OCI-M1 (cell line): ENCODE measurements at places on chromosomes 5 and 9.

DNA sequence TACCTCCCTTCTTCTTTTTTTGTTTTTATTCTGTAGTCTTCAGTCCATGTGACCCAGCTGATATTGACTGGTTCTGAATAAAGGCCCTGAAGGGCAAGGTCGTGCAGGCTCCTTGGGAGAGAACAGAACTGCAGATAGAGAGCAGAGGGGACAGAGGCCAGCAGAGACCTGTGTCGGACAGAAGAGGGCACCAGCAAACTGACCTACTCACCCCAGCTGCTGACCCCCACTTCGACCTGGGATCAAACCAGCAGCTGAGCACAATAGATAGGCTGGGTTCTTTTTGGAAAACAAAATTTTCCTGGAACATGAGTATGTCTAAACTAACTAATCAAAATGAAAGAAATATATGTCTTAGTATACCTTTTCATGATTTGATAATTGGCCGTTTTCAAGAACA, 695.1 kb downstream of the NR2F1-AS1 start:
- DNase-seq = peak; percentile 45

- DNase-seq = no peak
Measured at GRCh38 chr5:11611011-11611410, 293.2 kb downstream of the CTNND2 start.

GRCh38 chr9:15430920-15431844, 8.5 kb downstream of the SNAPC3 start:
- DNase-seq = no peak

GRCh38 chr5:28117691-28118090, 1079.3 kb upstream of the CDH9 start:
- DNase-seq = no peak

GRCh38 chr9:4887556-4887955, 94.8 kb downstream of the RCL1 start:
- DNase-seq = no peak

DNA sequence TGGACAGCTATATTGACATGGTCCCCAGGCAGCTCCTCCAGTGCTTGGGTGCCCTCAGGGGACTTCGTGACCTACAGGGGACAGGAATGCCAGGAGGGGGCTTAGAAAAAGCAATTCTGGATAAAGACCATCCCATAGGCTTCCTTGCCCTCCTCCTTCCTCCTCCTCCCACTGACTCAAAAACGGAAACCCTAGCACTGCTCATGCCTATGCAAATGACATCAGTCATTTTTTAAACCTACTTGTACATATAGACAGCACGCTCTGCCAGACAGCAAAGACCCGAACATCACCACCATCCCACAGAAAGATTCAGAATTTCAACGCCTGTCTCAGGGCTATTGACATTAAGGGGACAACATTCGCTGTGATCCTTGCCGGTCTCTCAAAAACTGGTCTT, 11.0 kb downstream of the IGFBPL1 start:
- DNase-seq = no peak

- DNase-seq = no peak
Measured at GRCh38 chr5:16965581-16965980, 29.5 kb upstream of the MYO10 start.

- no peak for DNase-seq
Measured at GRCh38 chr9:136310273-136311030, 6.6 kb upstream of the CCDC187 start.

DNA sequence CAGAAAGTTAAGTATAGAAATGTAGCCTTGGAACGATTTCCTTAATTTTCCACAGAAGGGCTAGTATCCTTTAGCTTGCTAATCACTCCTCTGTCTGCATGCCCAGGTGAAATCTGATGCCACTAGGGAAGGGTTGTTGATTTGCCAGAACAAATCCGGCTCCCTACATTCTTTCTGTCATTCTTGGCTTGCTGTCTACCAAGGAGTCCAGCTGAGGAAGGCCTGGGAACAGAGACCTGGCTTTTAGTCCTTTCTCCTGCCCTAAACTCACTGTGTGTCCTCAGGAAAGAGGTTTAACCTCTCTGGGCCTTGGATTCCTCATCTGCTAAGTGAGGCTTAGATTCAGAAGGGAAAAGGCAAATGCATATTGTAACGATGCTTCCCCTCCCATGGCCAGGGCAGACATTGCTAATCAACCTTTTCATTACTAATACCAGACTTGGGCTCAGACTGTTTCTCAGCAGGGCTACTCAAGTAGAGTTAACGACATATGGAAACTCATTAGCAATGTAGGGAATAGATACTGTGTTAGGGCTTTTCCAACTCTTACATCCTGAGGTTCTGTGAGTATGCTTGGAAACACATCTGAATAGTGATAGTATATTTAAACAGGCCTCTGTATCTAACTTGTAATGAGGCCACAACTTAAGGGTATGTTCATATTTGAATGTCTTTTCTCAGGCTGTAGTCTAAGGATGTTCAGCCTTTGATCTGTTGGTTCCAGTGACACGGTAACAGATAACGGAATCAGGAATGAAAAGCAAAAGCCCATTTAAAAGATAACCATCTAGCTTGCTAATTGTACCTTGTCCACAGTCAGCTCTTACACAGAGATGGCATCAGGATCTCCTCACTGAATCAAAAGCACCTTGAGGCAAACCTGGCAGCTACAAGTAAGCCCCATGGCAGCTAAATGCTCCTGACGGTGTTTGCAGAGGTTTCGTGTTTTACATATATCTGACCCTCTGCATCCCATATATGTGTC, 4.1 kb downstream of the GALNT10 start:
- DNase-seq = no peak

- DNase-seq = no peak
Measured at GRCh38 chr9:76414661-76415060, 20.4 kb upstream of the RFK start.

GRCh38 chr5:149697001-149697400, 33.1 kb upstream of the PPARGC1B start:
- DNase-seq = no peak

GRCh38 chr9:806285-807156, 35.0 kb upstream of the DMRT1 start:
- peak; percentile 48 for DNase-seq

DNA sequence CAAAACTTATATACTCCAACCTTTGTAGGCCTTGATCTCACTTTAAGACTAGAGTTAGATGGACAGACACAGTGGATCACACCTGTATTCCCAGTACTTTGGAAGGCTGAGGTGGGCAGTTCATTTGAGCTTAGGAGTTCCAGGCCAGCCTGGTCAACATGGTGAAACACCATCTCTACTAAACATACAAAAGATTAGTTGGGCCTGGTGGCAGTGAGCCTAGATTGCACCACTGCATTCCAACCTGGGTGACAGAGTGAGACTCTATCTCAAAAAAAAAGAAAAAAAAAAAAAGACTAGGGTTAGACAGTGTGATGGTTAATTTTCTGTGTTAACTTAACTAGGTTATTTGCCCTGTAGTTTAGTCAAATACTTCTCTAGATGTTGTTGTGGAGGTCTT, 74.1 kb downstream of the CFAP95 start:
- no peak for DNase-seq

DNA sequence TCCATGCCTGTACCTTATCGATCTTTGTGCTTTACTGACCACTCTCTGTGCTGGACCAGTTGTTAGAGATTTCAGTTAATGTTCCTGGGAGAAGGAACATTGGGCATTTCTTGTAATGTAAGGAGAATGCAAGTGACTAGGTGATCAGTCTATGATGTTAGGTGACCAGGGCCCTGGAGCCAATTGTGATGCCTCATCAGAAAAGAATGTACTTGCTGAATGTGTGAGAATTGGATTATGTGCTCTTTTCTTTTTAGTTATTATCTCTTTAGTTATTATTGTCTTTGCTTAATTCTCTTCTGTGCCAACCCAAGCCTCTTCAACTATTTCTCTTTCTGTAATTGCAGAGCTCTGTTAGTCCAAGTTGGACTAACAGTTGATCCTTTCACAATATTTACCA, 92.9 kb downstream of the LRRC70 start:
- no peak for DNase-seq

GRCh38 chr5:154273963-154274827, 83.7 kb downstream of the GALNT10 start:
- DNase-seq = peak; percentile 58

DNA sequence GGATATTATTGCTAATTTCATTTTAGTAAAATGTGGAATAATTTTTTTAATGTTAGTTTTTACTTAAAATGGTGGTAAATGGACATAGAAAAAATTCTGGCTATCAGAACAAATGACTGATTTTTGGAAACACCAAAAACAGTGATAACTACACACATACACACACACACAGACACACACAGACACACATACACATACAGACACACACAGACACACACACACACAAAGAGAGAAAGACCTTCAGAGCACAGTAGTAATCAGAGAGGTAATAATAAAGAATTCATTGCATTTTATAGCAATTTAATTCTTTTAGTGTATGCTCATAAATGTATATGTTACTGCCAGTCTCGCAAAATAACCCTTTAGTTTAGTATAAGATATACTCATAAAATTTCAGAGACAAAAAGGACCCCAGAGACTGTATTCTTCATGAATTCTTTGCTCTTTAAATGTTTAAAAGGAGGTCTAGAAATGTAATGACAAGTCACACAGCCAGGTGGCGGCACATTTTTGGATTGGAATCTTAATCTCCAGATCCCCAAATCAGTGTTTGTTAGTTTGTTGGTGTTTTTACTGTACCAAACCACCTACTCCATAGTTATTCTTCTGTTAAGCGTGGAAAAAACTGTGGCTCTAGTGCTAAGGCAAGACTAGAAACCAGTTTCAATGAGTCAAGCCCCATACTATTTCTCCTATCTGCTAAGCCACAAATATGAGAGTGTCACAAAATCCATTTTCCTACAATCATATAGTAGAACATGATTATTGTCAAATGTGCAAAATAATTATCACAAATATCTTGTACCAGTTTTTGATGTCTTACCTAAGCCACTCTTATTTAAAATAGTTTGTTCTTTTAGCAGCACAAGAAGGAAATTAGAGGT, 109.9 kb downstream of the EDIL3 start:
- DNase-seq = peak; percentile 83

GRCh38 chr5:154088801-154089200, 50.0 kb downstream of the MFAP3 start:
- no peak for DNase-seq

GRCh38 chr5:137279521-137280231, 219.4 kb downstream of the SPOCK1 start:
- no peak for DNase-seq

DNA sequence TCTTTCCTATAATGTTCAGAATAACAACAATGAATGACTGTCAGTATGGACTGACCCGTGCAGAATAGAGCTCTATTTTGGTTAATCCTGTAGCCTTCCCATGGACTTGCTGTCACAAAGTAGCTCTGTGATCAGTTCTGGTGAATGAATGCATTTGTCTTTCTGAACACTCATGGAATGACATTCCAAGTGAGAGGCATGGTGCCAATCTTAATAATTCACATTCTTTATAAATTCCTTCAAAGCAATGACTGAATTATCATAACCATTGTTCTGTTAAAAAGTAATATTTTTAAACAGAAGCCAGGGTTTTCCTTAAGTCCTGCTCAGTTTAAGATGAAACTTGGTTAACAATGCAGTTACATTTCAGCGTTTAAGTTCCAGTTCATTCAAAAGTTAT, 360.5 kb downstream of the ICE1 start:
- DNase-seq = no peak

- DNase-seq = no peak
Measured at GRCh38 chr9:71620746-71621145, 147.6 kb downstream of the CEMIP2 start.

- DNase-seq = peak; percentile 25
Measured at GRCh38 chr5:1164696-1165630, 36.4 kb upstream of the SLC6A19 start.

- no peak for DNase-seq
Measured at GRCh38 chr5:38011668-38012188, 171.9 kb upstream of the GDNF start.

DNA sequence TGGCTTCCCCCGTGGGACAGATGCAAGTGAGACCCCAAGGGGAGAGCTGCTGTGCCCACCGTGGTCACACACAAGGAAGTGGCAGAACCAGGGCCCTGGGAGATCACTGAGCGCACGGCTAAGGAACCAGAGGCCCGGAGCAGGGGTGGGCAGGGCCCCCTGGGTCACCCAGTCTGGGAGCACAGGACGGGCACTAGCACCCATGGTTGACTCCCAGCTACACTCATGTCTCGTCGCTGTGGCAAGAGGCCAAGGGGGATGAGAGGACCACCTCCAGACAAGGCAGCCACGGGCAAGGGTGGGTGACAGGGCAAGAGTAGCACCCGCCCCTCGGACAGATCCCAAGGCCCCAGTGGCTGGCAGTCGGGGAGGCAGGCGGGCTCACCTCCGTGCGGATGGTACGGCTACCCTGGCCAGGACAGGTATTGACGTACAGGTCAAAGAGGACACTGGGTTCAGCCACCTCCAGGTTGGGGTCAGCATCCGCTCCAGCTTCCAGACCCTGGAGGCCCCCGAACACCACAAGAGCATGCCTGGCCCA, 5.1 kb downstream of the ENDOG start:
- DNase-seq = no peak

DNA sequence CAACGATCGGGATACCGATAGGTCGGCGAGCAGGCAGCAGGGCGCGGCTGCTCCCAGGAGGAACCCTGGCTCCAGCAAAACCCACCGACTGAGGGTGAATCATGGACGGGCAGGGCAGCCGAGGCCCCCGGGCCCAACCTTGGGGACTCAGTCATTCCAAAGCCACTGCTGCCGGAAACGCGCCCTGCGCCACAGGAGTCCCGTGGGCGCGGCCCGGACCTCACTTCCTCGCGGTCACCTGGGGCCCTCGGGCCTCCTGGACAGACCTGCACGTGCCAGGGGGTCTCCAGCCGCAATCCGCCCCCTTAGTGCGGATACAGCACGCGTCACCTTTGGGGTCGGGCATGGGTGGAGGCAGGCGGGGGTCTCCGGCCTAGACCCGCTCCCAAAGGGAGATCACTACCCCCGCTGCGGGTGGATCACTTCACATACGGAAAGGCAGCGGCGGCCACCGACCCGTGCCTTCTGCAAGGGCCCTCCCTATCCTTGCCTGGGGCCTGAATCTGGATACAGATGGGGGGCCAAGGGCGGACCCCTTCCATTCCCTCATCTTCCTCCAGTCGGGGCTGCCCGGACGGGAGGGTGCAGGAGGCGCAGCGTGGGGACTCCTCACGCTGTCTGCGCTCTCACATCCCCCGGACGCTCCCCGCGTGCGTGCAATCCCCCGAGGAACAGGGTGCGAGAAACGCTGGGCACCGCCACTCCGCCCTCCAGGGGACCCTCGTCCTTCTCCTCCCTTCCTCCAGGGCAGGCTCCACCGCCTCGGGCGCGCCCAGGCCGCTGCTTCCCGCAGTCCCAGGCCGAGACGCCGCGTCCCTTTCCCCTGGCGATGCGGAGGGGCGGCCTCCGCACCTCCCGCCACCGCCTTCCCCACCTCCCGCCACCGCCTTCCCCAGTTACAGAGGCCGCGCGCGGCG, 586 bp downstream of the TXN start:
- DNase-seq = peak; percentile 62

GRCh38 chr5:156411957-156412356, 85.0 kb downstream of the SGCD start:
- no peak for DNase-seq

DNA sequence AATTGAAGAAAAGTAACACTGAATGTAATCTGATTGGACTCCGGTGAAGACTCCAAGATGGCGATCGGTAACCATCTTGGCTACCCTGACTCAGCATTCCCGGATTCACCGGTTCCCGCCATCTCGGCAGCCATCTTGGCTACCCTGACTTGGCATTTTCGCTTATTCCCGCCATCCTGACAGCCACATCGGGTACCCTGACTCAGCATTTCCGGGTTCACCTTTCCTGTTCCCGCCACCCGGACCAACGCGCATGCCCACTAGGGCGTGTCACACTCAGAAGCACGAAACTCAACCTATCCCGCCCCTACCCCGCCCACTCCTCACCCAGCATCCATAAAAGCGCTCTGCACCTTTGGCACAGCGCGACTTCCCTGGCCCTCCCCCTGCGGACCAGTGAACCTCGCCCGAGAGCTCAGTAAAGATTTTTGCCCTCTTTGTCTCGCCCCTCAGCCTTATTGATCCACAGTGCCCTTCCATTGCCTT, 17.2 kb downstream of the SPTLC1 start:
- no peak for DNase-seq
